ENCODE measurements at places on chromosomes 5 and 9. TPM values are rescaled to one million over a fixed set of nuclear protein-coding genes. Genes with fewer than 3 reads are reported as not detected.
A peak's percentile ranks its signal among the peaks of the same experiment; 100 is the strongest.

- no peaks in the 10 kb centered on the region for H3K4me1 ChIP-seq
- H3K27ac ChIP-seq: no peak overlapping the region
- no peak for DNase-seq
Observed at GRCh38 chr5:2238732-2239131, 356.0 kb upstream of the IRX4 start.

- H3K36me3 ChIP-seq: no peaks in the 10 kb centered on the region
- H3K27ac ChIP-seq: no peak overlapping the region
- peak; percentile 15 for DNase-seq
- H3K27me3 ChIP-seq: no peaks in the 10 kb centered on the region
- peaks cover 1% of the 10 kb centered on the region for H3K4me1 ChIP-seq
Observed at GRCh38 chr9:89422151-89422975, 75.5 kb downstream of the SEMA4D start.

DNA sequence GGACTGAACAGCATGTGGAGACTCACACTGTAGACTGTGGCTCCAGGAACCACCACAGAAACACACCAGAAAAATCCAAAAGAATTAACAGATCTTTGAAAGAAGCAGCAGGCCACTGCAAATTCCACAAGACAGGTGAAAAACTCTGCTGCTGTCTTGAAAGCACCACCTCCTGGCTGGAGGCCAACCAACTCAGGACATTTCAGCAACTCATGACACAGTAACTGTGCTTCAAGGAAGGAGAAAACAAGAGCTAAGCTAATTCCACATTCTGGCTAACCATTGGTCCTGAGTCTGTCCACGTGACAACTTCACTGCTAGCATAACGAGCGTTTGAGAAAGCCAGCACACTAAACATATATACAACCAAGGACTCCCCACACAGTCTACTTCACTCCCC is 625.1 kb downstream of the PRELID2 start:
- H3K27ac ChIP-seq: no peak overlapping the region
- no peaks in the 10 kb centered on the region for H3K27me3 ChIP-seq
- no peaks in the 10 kb centered on the region for H3K36me3 ChIP-seq
- DNase-seq: no peak
- no peaks in the 10 kb centered on the region for H3K4me1 ChIP-seq

- no peaks in the 10 kb centered on the region for H3K27me3 ChIP-seq
- DNase-seq: peak; percentile 75
- H3K4me1 ChIP-seq: peaks cover 20% of the 10 kb centered on the region
- H3K27ac ChIP-seq: peak overlapping the region; percentile 84
- H3K36me3 ChIP-seq: no peaks in the 10 kb centered on the region
Observed at GRCh38 chr5:172806897-172807672, 27.0 kb upstream of the ERGIC1 start.

DNA sequence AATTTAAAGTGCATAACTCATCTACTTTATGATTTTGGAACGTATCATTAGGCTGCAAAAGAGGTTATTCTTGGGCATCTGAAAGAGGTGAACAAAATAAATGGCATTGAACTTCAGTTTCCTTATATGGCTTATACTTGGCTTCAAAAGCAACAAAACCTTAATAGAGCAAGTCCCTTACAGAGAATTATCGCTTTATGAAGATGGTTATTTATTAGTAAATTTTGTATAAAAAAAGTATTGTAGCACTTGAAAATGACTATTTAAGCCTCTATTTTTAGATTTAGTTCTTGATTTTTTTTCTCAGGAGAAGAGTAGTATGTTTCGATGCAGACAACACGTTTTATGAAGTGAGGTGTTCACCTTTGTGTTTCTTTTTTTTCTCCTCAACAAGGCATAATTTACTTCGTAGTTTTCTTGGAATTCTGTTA is 2.0 kb downstream of the ERBIN start:
- peak overlapping the region; percentile 88 for H3K4me3 ChIP-seq
- H3K36me3 ChIP-seq: no peaks in the 10 kb centered on the region
- peaks cover 9% of the 10 kb centered on the region for H3K4me1 ChIP-seq
- no peak overlapping the region for H3K27ac ChIP-seq
- no peak for DNase-seq

- H3K4me1 ChIP-seq: peaks cover 16% of the 10 kb centered on the region
- DNase-seq: peak; percentile 52
- H3K36me3 ChIP-seq: no peaks in the 10 kb centered on the region
- no peaks in the 10 kb centered on the region for H3K27me3 ChIP-seq
Observed at GRCh38 chr9:77384406-77384805, 207.1 kb downstream of the VPS13A start.

GRCh38 chr5:66164044-66164790 is 20.1 kb downstream of the SREK1 start:
- DNase-seq: no peak
- no peak overlapping the region for H3K4me3 ChIP-seq
- H3K36me3 ChIP-seq: peaks cover 8% of the 10 kb centered on the region

PCDHA13 gene
- total RNA-seq: 3.2 TPM

GFPT2 gene
- 2.2 TPM for total RNA-seq

TNC gene
- total RNA-seq: 71.0 TPM

DNA sequence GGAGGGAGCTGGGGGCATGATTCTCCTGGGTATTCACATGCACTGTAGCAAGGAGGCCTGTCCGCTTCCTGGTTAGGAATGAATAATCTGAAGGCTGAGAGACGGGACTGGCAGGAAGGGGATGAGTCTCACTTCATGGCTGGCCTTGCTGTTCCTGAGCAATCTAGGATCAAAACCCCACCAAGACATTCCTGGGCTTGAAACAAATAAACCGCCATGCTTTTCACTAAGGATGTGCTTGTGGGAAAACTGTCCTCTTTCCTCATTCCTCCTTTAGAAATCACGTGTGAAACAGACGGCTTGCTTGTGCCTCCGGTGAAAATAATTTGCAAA is 132.8 kb downstream of the MACROH2A1 start:
- no peak overlapping the region for H3K27ac ChIP-seq
- DNase-seq: no peak
- H3K36me3 ChIP-seq: no peaks in the 10 kb centered on the region
- H3K4me3 ChIP-seq: no peak overlapping the region
- H3K4me1 ChIP-seq: peaks cover 13% of the 10 kb centered on the region

B4GALT7 gene
- 41.6 TPM for total RNA-seq

ACTL7A gene
- total RNA-seq: not detected

LRRTM2 gene
- total RNA-seq: not detected

MCC gene
- total RNA-seq: 10.3 TPM

DNA sequence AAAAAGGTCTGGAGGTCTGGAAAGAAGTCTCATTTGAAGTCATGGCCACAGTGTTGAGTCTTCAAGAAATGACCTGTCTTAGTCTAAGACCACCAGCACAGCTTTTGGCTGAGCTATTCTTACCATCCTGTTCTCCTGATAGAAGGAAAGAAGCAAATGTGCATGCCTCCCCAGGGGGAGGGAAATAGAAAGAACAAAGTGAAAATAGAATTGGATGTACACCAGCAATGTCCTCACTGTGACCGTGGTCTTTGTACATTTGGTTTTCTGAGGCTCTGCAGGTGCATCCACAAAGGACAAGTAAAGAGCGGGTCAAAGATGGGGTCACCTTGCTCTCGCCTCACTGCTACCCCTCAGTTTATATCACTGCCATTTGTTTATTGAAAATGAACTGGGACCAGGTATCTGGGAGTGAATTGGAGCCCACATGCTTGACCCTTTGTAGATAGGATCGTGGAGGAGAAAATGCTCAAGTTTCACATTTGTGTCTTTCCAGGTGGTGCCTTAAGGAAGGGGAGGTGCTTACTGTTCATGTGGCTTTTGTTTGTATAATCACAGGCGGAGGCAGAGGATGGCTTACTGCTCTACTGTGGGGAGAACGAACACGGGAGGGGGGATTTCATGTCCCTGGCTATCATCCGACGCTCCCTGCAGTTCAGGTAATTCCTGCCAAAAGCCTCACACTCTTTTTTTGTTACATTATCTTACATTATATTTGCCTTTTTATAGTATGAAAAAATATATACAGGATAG is 147.8 kb downstream of the LIFR start:
- H3K36me3 ChIP-seq: no peaks in the 10 kb centered on the region
- no peak for DNase-seq
- H3K27me3 ChIP-seq: peaks cover 34% of the 10 kb centered on the region
- no peaks in the 10 kb centered on the region for H3K4me1 ChIP-seq

DNA sequence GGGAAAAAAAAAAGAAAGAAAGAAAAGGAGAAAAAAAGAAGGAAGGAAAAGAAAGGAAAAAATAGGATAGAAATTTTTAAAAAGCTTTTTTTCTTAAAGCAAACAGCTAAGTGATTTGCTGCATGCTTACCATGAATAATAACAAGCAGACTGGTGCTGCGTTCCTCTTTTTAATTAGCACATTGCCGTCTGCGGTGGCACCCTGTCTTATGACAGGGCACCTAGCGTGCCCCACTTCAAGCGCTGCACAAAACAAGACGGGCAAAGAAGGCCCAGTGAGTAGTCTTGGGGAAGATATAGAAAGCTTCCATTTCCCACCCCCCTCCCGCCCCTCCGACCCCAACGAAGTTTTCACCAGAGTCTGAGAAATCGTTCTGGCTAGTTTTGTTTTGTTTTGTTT is 513.9 kb downstream of the ZNF608 start:
- no peak overlapping the region for H3K4me3 ChIP-seq
- H3K36me3 ChIP-seq: no peaks in the 10 kb centered on the region
- H3K27ac ChIP-seq: no peak overlapping the region
- DNase-seq: no peak
- no peaks in the 10 kb centered on the region for H3K27me3 ChIP-seq
- H3K4me1 ChIP-seq: no peaks in the 10 kb centered on the region

DNA sequence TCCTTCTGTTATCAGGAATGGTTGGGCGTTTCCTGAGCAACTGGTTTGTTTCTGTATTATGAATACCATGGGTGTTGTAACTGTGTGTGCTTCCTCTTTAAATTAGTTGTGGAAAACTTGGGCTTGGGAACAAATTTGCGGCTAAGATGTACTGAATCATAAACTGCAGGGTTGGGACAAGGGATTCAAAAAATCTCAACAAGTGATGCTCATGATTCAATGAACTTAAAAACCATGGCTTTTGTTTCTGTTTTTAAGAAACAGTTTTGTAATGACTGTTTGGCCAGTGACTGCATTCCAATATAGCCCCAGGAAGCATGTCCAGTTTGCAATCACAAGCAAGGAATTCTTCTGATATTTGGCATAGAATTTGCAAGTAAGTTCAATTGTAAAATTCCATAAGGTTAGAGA is 657.5 kb upstream of the WWC1 start:
- H3K27me3 ChIP-seq: no peaks in the 10 kb centered on the region
- H3K36me3 ChIP-seq: no peaks in the 10 kb centered on the region
- H3K4me3 ChIP-seq: no peak overlapping the region
- no peak overlapping the region for H3K27ac ChIP-seq

CCL27 gene
- not detected for total RNA-seq

DNA sequence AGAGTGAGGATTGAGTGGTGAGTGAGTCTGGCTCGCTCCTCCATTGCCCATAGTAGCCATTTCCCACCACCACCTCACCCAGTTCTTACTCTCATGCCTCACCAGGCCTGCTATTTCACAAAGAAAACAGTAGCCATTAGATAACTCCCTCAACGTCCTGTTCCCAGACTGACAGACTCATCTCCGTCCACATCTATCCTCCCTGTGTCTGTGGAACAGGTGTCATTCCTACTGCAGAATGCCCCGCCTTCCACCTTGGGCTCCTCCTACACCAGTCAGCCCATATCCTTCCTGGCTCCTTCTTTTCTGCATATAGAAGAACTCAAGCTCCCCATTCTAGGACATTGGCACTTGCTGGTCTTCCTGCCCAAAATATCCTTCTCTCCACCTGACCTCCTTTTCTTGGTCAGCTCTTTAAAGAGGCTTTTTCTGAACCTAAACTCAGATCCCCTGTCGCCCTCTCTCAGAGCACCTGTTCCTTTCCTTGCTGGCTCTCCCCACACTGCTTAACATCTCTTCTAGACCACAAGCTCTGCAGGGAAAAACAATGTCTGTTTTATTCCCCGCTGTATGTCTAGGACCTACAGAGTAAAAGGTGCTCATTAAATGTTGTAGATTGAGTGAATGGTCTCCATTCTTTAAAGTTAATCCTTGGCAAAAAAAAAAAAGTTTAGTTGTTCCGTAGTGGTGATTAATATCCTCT is 3.2 kb downstream of the TNFAIP8 start:
- peak; percentile 18 for DNase-seq
- no peak overlapping the region for H3K4me3 ChIP-seq
- H3K27me3 ChIP-seq: no peaks in the 10 kb centered on the region
- peaks cover 67% of the 10 kb centered on the region for H3K4me1 ChIP-seq
- H3K27ac ChIP-seq: peak overlapping the region; percentile 64

GFI1B gene
- total RNA-seq: not detected

PCDHB12 gene
- 0.15 TPM for total RNA-seq

- no peaks in the 10 kb centered on the region for H3K4me1 ChIP-seq
- no peak overlapping the region for H3K27ac ChIP-seq
- H3K27me3 ChIP-seq: peaks cover 39% of the 10 kb centered on the region
- no peaks in the 10 kb centered on the region for H3K36me3 ChIP-seq
- no peak for DNase-seq
Observed at GRCh38 chr5:168865968-168866367, 286.8 kb upstream of the PANK3 start.

DNA sequence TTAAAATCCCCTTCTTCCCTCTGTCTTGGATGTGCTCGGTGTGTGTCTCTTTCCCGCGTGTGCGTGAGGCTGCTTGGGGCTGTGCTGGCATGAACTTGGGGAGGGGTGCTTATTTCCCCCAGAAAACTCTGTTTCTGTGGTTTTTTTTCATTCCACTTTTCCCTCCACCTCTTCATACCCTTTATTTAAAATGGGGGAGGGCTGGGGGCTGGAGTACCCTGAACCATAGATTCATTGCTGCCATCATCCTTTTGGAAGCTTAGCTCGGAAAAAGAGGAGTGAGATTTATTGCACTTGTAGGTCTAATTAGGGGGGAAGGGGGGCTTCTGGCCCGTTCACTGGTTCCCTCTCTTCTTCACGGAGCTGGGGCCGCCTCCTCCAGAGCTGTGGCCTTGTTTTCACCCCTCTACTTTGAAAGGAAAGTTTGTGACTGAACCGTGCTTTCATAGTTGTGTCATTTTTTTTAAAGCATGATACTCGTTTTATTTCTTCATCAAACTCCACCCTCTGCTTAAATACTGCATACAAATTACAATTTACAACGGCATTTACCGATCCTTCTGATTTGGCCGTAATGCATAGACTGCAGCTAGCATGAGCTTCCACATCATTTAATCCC is 2.9 kb downstream of the NR2F1 start:
- no peaks in the 10 kb centered on the region for H3K27me3 ChIP-seq
- peaks cover 30% of the 10 kb centered on the region for H3K4me1 ChIP-seq
- peak overlapping the region; percentile 93 for H3K4me3 ChIP-seq
- H3K36me3 ChIP-seq: peaks cover 31% of the 10 kb centered on the region
- no peak for DNase-seq
- peak overlapping the region; percentile 13 for H3K27ac ChIP-seq

DNA sequence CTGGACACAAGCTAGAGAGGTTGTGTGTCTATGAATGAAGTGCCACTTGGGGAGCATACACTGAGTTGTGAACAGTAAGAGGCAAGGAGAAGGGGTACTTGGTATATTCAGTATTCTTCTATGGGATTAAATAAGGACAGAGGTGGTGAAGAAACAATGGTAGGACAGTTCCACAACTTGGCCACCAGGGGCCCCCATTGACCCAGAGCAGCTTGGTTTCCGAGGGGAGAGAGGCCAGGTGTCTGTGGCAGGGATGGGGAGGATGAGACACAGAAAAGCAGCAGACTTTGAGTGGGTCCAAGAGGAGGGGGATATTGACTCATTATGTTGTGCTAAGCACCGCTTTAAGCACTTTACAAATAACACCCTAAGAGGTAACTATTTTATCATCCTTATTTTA is 220.6 kb downstream of the MELK start:
- H3K36me3 ChIP-seq: no peaks in the 10 kb centered on the region
- no peaks in the 10 kb centered on the region for H3K4me1 ChIP-seq
- H3K27me3 ChIP-seq: no peaks in the 10 kb centered on the region
- H3K27ac ChIP-seq: no peak overlapping the region

- H3K4me1 ChIP-seq: no peaks in the 10 kb centered on the region
- peaks cover 25% of the 10 kb centered on the region for H3K27me3 ChIP-seq
- DNase-seq: no peak
Observed at GRCh38 chr9:86454701-86455615, 100.7 kb upstream of the TUT7 start.

Measured in PC-3 (cell line).